Posterior cingulate gyrus (tissue), 11 donors: ENCODE measurements at places on chromosomes 3 and 15.

DNA sequence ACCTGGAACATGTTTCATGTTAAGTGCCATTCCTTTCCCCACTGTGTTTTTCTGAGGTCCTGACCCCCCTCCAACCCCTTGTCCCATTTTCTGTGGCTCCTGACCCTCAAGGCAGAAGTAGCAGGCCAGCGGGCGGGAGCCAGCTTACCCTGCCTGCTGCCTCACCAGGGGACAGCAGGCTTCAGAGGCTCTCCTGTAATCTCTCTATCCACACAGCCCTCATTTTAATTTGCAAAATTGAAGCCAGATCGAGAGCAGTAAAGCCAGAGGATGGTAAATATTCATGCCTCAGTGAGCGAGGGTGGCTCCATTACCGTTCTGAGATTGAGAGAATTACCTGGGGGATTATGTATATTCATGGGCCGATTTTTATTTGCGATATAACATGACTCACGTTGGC is 147.6 kb downstream of the DNAJB8 start:
- DNase-seq: no peak

DNA sequence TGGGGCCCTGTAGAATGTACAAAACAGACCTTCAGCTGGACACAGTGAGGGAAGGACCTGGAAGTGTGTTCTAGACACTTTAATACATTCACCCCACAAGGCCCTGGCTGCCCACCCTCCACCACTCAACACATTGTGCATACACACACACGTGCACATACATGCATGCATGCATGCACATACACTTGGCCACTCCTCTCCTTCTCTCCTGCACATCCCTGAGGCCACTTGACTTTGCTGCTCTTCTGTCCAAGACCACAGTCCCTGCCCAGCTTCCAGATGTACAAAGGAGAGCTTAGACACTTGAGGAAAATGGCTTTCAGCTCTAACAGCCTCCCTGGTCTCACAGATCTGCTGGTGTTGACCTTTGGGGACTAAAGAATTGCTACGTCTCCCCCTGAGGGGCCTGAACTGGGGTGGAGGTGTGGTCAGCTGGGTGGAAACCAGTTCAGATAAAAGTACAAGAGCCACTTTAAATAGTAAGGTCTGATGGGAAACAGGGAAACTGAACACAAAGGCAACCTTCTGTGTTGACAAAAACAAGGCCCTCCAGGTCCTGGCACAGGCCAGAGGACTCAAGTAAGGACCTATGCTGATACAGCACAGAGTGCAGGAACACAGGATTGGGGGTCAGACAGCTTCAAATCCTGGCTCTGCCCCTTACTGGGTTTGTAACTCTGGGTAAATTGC is 24.8 kb upstream of the NOX5 start:
- DNase-seq: no peak

- no peak for DNase-seq
Observed at GRCh38 chr3:172107403-172107802, 68.0 kb downstream of the FNDC3B start.

GRCh38 chr3:165211721-165212120 is 15.5 kb upstream of the SLITRK3 start:
- no peak for DNase-seq

GRCh38 chr15:61524086-61524485 is 295.0 kb upstream of the RORA start:
- DNase-seq: no peak

- no peak for DNase-seq
Observed at GRCh38 chr3:3559786-3560185, 239.4 kb upstream of the LRRN1 start.

DNA sequence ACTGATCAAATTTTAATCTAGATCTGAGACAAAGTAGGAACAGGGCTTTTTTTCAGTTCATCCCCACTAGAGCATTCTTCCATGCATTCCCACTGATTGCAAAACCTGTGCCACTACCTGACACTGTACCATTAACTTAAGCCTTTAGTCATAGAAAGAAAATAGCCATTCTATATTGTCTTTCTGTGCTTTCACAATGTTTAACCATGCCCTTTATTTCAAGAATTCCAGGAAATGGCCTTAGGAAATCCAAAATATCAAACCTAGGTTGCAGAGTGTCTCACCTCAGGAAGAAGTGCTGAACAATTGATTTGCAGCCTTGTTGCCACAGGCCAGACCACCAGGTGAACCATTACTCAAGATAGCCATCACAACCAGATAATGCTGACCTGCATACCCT is 56.2 kb upstream of the TGFBR2 start:
- no peak for DNase-seq

DNA sequence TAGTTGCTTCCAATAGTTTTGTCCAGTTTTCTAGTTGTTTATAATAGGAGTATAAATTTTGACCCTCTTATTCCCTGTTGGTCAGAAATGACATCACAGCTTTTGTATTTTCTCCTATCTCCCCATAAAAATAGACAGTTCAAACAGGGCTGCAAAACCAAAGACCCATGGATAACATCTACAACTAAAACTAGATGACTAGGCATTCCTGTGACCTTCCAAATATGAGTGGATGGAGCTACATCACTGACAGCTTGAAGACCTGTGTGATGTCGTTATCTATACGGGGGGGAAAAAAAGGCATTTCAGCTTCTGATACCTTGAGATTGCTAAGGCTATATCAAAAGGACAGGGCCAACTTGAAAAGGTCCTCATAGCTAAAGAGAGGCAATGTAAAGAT is 84.6 kb downstream of the REC114 start:
- DNase-seq: no peak

DNA sequence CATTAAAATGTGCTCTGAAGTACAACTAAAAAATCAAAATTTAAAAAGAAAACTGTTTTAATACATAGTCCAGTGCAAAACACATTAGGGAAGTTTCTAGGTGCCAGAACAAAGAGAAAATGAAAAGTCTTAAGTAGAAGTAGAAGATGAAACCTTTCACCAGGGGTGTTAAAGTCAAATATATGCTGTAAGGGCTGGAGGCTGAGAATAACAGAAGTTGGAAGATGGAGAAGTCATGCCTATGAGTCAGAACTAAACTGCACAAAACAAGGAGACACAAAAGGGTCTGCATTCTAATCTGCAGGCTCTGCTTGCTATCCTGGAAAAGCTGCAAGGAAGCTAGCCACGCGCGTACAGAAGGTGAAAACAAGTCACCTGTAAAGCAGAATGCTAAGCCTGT is 48.7 kb upstream of the CPB1 start:
- no peak for DNase-seq

DNA sequence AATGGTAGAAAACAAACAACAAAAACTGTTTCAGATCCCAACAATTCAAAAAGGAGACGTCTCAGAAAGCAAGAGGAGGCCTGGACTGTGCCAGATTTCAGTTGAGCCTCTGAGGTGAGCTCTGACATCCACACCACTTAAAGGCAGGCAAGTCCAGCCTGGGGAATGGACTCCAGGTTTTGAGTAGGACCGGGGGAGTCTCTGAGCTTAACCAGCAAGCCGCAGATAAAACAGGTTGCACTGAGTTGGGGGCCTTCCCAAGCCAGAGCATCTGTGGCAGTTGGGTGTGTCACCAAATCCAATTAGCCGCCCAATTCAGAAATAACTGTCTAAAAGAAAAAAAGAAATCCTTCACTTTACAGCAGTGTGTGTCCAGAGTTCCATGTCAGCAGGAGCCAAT is 54.7 kb downstream of the OXNAD1 start:
- DNase-seq: no peak

GRCh38 chr3:7306901-7307300 is 446.0 kb downstream of the GRM7 start:
- no peak for DNase-seq

- DNase-seq: no peak
Observed at GRCh38 chr3:25452192-25452591, 24.1 kb downstream of the RARB start.

GRCh38 chr15:92981333-92981732 is 81.2 kb downstream of the CHD2 start:
- DNase-seq: no peak

DNA sequence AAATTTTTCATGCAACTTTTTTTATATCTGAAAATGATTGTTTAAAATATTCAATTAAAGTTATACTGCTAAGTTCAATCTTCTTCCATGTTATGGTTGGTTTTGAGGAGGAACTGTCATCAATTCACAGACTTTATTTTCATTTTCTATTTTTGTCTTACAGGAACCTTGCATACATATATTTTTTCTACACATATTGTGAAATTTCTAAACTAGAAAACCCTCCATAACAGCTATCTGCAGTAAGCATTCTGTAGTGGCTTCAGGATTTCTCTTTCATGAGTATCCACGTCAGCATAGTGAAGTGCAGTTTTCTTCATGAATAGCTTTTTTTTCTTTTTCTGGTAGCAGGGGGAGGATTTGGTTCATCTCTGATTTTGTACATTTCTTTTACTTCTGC is 48.2 kb downstream of the ATR start:
- no peak for DNase-seq

- no peak for DNase-seq
Observed at GRCh38 chr15:40137303-40138200, 23.3 kb upstream of the BUB1B start.

DNA sequence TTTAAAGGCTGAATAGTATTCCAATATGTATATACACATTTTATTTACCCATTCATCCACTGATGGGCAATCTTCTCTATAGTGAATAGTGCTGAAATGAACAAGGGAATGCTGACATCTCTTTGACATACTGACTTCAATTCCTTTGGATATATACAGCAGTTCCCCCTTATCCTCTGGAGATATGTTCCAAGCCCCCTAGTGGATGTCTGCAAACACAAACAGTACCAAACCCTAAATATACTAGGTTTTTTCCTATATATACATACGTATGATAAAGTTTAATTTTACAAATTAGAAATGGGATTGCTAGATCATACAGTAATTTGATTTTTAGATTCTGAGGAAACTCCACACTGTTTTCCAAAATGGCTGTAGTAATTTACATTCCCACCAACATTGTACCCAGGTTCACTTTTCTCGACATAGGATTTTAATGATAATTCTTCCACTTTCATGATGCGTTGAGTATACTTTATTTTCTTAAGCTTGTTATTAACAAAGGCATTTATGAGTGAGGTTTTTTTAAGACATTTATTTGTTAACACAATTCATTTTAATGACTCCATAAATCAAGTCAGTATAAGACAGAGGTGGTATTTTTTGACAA is 38.2 kb downstream of the VPS13C start:
- DNase-seq: no peak

DNA sequence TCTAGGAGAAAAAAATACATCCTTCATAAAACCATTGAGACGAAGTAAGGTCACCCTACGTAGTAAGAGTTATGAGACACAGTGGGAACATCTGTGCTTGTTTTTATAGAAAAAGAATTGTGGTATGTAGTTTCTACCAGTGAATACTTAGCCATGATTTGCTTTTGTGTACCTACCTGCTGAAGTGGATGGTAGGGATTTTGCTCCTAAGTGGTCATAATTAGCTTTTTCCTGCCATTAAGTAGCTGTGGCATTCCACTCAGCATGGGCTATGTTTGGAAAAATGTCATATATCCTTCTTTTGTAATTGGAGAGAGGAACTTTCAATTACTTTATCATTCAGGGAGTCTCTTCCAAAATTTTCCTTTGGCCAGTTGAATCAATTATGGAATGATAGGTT is 63.7 kb downstream of the CHD2 start:
- DNase-seq: no peak

GRCh38 chr3:71076361-71077002 is 507.0 kb downstream of the FOXP1 start:
- DNase-seq: no peak

GRCh38 chr3:177777699-177778098 is 580.4 kb upstream of the TBL1XR1 start:
- no peak for DNase-seq

GRCh38 chr3:53154881-53155285 is 6.1 kb upstream of the PRKCD start:
- no peak for DNase-seq
